Globus pallidus (tissue), 1 donor: ENCODE measurements at places on chromosomes 1 and 21.

DNA sequence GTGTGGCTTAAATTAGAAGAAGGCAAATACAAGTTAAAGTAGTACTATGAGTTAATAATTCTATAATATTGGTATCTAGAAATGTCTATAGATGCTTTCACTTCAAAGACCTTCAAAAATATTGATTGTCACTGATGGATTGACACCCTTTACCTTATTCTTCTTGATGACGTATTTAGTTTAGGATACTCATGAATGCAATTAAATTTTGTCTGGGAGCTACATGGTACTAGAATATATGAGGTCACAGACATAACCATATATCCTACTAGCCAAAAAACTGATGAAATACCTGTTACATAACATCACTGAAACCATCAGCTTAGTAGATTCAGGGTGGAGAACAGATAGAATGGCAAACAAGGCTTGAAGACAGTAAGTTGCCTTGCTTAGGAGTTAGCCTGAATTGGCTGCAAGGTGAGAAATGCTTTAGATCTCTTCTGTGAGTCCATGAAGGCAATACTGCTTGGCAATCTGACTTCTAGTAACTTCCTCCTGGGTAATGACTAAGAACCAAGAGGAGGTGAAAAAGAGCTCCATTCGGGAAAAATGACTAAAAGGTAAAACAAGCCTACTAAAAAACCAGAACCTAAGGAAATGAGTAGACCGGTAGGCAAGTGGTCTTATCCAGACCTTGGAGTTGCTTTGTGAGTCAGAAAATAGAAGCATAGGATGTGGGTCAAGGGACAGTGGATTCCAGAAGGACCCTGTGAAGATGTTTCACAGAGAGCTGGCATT lies 16.9 kb upstream of the ARHGAP29 start:
- no peak for DNase-seq

DNA sequence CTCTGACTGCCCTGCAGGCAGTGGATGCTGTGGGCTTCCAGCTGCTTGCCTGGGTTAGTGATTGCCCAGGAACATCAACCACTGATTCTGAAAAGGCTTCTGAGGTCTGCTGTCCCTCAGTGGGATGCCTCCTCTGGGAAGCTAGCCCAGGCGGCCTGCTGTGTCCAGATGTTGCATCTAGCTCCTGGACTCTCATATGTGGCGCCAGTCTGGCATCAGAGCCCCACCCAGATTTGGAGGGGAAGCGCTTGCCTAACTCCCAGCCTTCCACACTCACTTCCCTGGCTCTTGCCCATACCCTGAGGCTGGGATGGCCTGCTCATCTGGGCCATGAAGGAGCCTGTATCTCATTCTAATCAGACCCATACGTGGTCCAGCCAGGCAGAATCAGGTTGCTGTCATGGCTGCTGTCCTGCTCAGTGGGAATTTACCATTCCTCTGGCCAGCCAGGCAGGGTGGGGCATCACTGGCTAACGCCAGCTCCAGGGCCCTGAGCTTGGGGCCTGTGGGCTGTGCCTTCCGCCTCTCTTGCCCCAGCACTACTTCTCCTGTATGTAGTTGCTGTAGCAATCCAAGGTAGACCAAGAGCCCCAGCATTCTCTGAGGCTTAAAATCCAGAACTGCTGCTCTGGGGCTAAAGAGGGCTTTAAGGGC lies 4.1 kb downstream of the CSF1 start:
- no peak for DNase-seq

DNA sequence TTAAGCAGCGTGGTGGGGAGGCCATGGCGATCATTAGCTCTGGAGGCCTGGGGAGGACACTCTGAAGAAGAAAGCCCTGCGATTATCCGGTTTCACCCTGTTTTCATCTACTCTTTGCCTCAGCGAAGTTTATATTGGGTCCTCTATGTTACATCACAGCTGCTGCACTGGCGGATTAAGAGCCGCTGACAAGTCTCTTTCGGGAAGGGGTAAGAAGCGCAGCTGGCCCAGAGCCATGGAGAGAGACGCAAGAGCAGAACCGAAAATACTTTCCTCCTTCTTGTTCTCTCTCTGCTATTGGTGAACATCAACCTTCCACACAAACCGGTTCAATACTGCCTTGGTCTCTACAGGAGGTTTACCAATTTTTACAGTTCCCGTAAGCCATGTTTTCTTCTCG lies 291.5 kb downstream of the FAM72C start:
- no peak for DNase-seq

GRCh38 chr1:158916085-158916484 lies 15.3 kb upstream of the PYHIN1 start:
- DNase-seq = no peak

DNA sequence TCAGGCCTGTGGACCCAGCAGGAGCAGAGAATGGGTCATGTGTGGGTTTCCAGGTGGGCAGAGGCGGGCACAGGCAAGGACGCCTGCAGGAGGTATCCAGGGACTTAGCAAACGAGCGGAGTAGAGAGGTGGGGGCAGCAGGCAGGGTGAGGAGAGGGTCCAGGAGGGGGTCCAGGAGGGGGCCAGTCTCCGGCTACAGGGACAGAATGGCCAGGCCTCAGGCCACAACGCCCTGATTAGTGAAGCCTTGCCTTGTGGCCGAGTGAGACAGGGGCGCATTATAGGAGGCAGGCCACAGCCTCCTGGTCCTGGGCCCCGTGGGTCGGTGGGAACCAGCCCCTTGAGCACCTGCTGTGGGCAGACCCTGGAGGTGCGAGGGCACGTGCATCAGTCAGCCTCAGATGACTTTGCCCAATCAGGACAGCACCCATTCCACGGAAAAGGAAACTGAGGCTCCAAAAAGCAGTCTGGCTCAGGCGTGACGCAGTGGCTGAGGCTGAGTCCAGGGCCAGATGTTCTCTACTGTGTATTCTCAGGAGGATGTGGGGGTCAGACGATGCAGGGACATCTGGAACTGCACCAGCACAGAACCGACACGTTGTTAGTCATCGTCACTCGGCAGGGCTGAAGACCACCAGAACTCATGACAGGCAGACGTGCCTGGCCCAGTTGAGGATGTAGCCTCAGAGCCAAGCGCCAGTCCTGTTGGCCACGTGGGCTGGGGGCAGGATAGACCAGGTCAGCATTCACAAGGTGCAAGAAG lies 113.7 kb downstream of the CRYAA start:
- no peak for DNase-seq

DNA sequence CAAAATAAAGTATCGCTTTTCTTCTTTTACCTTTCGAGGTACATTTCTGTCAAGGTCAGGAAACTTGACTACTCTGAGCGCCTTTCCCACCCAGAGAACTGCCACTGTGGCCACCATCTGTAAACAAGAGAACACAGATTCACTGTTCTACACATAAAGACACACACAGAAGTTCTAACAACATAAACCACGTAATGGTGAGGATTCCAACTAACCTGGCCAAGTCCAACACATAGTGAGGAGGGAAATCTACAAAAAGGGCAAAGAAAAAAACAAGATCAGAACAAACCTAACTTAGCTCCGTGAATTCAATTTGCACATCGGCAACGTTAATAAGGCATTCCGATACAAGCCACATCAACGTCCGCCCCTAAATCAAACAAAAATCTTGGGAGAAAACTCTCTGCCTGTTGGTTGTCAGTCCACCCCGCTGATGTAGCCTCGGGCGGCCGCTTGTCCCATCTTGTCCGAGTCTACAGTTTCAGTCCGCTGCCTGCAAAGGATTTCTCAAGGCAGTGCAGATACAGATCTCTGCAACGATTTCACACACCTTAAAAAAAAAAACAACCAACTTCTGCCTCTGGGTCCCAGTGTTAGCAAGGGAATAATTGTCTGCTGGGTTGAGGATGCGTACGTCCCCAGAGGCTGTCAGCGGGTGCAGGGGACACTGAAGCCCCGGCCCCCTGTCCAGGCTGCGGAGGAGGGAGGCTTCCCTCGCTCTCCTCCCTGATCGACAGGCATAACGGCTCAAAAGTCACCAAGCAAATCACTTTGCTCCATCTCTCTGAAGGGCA lies 1.0 kb downstream of the SLC35D1 start:
- DNase-seq = peak; percentile 52

- no peak for DNase-seq
Measured at GRCh38 chr1:10693497-10694273, 102.8 kb downstream of the CASZ1 start.

- no peak for DNase-seq
Measured at GRCh38 chr1:16921391-16922185, at the start of gene CROCC. CROCC (plus strand) TSS chr1:16921931; CDS start chr1:16922019, 88 bp downstream.

DNA sequence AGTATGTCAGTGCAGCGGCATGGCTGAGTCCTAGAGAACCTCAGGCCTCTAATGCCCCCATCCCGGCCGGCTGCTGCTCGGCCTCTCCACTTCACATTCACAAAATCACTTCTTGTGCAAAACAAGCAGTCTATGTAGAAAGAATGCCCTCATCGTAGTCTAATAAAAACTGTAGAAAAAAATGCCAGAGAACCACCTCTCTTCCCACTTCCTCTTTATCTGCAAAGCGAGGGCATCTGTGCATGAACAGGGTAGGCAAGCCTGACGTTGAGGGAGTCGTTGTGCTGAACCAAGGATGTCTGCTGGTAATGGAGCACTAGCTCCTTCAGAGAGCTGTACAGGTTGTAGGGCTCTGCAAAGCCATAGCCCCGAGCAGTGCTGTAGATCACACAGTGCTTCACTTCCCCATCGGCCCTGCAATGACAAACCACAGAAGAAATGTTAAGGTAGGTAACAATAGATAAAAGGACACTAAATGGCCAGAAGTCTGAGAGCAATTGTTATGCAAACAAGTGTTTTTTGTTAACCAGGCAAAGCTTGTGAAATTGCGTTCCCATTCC lies 88.9 kb downstream of the PIK3R3 start:
- DNase-seq = no peak

DNA sequence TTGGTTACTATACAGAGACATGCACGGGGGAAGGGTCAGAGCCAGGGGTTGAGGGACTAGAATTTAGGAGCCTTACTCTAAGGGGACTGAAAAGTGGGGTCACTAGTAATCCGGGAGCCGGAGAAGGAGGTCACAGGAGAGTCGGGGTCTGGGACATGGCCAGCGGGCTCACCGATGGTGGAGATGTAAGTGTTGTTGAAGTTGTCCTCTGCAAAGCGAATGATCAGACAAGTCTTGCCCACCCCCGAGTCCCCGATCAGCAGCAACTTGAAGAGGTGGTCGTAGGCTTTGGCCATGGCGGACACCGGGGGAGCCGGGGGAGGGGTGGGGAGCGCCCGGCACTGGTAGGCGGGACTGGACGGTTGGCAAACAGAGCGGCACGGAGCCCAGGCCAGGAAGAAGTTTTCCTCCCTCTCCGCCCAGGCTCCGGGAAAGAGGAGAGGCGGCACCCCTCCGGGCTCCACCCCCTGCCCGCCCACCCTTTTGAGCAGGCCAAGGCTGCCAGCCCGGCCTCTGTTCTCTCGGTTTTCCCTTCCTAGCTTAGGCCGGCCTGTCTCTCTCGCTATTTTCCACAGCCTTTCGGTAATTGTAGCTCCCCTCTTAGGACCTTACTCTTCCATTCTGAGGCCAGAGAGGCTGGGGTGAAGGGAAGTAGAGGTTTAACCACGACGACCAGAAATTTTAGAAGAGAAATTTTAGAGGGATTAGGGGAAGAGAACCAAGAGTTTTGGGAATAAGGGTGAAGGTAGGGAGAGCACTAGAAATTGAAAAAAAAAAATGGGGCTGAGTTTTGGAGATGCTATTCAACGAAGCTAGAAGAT lies at the start of gene RAB13:
TSS of gene RAB13 (minus strand) at position 399 of the 821 bp plus-strand sequence. CDS start at position 296, 103 bp downstream.
- peak; percentile 72 for DNase-seq

GRCh38 chr1:56160773-56161315 lies 418.5 kb downstream of the PLPP3 start:
- DNase-seq = no peak

GRCh38 chr1:219324629-219325367 lies 151.1 kb downstream of the LYPLAL1 start:
- no peak for DNase-seq

GRCh38 chr1:106700211-106700610 lies 356.3 kb upstream of the PRMT6 start:
- DNase-seq = no peak

GRCh38 chr1:92487078-92487605 lies 417 bp upstream of the GFI1 start:
- no peak for DNase-seq
